Left lung (tissue), 14 donors: ENCODE measurements at places on chromosomes 4 and X. TPM values are rescaled to one million over a fixed set of nuclear protein-coding genes. Genes with fewer than 3 reads are reported as not detected.

DNA sequence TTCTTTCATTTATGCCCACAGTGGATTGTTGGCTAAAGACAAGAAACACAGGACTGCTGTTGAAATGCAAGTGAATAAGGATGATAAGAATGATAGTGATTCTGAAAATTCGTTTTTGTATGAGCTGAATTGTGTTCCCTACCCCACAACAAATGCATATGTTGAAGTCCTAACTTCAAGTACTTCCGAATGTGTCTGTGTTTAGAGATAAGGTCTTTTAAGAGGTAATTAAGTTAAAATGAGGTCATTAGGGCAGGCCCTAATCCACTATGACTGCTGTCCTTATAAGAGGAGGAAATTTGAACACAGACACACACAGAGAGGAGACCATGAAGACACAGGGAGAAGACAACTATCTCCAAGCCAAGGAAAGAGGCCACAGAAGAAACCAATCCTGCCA is 126.6 kb upstream of the ACSL4 start:
- DNase-seq = no peak

The FAM9C gene
- total RNA-seq = not detected

DNA sequence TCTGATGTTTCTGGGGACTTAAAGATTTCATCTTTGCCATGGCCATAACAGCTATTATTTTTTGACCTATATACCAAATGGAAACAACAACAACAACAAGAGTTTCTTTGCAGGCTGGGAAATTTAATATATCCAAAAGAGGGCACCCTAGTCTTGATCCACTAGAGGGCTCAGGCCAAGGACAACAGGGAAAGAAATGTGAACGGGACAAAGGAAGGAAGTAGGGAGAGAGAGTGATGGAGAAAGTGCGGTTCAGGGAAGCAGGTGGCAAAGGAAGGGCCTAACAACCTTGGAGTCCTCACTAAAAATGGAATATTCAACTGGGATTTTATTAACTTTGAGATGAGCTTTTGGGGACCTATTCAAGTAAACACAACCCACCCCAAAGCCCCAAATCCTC is 67.8 kb upstream of the SCML1 start:
- no peak for DNase-seq

GRCh38 chr4:150355858-150356455 is 226.0 kb upstream of the MAB21L2 start:
- DNase-seq = no peak

DNA sequence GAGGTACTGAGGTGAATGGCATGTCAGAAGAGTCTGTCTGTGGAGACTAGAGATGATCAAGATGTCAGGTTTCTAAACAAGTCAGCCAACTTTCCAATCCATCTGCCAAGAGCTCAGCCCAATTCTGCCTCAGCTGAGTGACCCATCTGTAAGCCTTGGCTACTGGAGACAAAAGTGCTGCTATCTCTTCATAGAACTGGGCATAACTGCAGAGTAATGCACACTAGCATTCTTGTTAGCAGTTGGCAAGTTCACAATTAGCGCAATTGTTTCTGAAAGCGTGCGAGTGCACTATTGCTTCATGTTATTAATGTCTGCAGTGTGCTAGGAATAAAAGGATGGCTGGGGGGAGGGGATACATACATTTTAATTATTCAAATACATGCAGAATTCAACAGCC is 32.9 kb upstream of the SH3D19 start:
- DNase-seq = no peak

The HHIP gene
- 50.1 TPM for total RNA-seq

DNA sequence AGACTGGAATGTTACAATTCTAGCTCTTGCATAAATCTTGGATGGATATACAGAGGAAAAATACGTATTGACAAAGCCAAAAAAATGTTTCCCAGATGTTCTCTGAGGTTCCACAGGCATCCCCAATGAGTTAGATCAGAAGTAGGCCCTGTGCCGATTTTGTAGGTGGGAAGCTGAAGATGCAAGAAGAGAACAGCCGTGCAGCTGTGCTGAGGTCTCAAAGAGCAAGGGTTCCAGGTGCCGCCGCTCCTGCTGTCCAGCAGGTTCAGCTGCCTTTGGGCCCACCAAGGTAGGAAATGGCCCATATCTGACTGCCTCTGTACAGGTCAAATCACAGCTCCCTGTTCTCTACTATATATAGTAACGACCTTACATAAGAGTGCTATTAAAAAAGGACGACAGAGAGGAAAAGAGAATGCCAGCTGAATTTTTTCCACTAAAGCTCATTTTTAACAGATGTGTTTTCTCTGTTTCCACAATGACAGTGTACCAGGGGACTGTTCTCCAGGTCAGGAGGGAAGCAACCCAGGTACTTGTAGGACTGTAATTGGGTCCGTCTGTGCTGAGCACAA is 155.6 kb downstream of the CBR4 start:
- no peak for DNase-seq

The MAOB gene
- total RNA-seq = 19.5 TPM

GRCh38 chr4:66688674-66689073 is 856.6 kb downstream of the CENPC start:
- no peak for DNase-seq

- DNase-seq = peak; percentile 25
Observed at GRCh38 chrX:114365065-114365834, 218.6 kb upstream of the HTR2C start.

GRCh38 chr4:176635372-176636261 is 157.1 kb downstream of the VEGFC start:
- DNase-seq = no peak

GRCh38 chrX:99857455-99857854 is 552.6 kb downstream of the PCDH19 start:
- DNase-seq = no peak

The MAGEA6 gene
- total RNA-seq = not detected

GRCh38 chr4:154164931-154165839 is 326.4 kb downstream of the DCHS2 start:
- DNase-seq = no peak
